Stomach (tissue), 19 donors: ENCODE measurements at places on chromosomes 16 and 17.

DNA sequence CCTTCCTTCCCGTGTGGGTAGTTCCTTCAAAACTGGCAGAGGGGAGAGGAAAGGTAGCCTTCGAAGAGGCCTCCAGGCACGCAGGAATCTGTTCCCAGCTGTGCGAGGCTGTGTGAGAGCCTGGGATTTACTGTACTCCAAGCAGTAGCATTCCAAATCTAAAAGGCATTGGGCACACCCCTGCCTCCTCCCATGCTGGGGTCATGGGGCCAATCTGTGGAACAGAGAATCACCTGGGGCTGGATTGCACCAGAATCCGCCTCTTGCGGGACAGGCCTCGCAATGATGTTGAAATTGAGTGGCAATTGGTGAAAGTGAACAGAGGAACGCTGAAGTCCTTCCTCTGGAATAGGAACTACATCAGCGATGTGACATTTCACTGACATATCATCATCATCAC is 72.5 kb upstream of the IRX3 start:
- DNase-seq, result no peak

DNA sequence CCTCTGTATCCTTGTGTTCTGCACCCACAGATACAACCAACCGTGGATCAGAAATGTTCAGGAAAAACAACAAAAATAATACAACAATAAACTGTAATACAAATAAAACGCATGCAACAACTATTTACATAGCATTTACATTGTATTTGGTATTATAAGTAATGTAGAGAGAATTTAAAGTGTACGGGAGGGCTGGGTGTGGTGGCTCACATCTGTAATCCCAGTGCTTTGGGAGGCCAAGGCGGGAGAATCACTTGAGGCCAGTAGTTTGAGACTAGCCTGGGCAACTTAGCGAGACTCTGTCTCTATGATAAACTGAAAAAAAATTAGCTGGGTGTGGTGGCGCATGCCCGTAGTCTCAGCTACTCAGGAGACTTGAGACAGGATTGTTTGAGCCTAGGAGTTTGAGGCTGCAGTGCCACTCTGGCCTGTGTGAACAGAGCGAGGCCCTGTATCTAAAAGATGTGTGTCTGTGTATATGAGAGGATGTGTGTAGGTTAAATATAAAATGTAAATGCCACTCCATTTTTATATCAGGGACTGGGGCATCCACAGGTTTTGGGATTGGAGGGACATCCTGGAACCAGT is 13.3 kb downstream of the SEC14L1 start:
- no peak for DNase-seq

GRCh38 chr17:37683454-37683984 is 40.3 kb upstream of the DDX52 start:
- DNase-seq, result no peak

DNA sequence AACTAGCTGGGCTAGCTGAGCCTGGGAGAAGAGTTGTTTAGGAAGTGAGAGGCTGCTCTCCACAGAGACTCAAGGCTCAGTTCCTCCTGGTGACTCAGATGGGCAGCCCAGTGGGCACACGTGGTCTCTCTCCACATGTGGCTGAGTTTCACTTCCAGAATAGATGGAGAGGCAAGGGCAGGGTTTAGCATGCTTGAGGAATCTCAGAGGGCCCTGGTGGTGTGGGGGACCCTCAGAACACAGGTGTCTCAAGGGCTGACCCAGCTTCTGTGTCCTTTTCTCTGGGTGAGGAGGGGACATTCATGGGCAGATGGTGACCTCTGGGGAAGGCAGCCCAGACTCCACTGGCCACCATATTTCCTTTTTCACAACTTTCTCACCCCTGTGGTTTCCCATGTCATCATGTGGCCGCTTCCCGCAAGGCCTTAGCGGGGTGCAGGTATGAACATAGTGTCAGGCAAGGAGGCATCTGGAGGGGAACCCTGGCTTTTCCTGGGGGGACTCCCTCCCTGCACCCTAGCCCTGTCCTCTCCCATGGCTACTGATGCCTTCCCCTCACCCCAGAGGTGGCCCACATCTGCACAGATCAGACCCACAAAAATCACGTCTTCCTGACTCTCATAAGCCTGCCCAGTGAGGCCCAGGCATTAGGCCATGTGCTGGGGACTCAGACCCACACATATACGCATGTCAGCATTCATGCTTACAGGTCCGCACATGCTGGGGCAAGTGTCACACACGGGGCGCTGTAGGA is 3.3 kb downstream of the GRN start:
- no peak for DNase-seq

- DNase-seq, result peak; percentile 78
Observed at GRCh38 chr17:82687375-82687861, 11.1 kb downstream of the RAB40B start.

DNA sequence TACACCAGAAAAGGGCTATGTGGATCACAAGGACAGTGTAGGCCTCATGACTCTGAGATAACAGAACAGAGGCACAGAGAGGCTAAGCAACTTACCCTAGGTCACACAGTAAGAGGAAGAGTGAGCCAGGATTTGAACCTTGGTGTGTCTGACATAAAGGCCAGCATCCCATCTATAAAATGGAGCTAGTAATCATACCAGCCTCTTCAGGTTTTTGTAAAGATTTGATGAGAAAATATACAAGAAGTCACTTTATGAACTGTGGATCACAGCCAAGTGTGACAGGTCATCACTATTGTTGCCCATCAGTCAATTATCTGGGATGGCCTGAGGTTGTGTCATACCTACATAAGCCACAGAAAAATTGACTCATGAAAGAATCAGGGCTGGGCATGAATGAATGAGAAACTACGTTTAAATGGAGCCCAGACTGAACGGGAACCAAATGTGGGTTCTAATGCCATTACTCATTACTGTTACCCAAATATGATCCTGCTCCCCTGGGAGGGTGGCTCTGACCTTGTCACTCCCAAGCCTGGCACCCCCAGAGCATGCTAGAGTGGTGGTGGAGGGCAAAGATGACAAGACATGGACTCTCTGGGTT is 21.0 kb downstream of the FBXO39 start:
- DNase-seq, result no peak

GRCh38 chr17:40953881-40954280 is 12.9 kb downstream of the KRT39 start:
- DNase-seq, result no peak

DNA sequence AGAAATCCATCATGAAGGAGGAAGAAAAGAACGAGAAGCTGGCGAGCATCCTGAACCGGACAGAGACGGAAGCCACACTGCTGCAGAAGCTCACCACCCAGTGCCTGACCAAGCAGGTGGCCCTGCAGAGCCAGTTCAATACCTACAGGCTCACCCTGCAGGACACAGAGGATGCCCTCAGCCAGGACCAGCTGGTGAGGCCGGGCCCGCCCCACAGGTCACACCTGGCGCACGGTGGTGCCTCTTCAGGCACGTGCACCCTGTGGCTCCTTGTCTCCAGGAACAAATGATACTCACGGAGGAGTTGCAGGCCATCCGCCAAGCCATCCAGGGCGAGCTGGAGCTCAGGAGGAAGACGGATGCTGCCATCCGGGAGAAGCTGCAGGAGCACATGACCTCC is 19.8 kb upstream of the GAA start:
- no peak for DNase-seq

DNA sequence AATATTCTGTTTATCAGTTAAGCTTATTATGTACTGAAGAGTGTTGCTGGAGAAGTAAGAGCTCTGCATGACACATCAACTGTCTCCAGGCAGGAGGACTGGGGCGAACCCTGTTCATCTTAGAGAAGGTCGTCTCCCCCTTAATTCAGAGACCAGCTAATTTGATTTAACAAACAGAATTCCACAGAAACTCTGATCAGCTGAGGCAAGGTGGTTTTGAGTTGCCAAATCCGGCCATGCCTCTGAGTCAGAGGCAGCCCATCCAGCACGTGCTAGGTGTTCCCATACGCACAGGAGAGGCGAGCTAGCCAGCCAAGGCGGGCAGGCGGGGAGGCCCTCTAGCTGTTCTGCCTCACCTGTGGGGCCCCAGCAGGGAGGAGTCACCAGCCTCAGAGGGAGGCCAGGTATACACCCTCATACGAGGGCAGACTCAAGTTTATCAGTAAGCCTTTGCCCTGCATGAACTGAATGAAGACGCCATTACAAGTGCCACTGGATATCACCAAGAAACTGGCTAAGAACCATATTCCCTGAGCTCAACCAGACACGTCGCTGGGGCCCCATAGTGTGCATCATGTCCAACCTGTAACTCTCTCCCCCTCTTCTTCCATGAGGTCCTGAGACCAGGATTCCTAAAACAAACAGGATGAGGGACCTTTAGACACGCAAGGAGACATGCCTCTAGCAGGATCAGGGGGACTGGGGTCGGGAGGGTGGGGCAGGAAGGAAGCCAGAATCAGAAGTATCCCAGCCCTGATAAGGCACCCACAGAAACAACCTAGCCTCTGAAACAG is 25.7 kb downstream of the STAT5A start:
- peak; percentile 84 for DNase-seq

- DNase-seq, result no peak
Observed at GRCh38 chr17:66537502-66537901, 235.1 kb downstream of the PRKCA start.

DNA sequence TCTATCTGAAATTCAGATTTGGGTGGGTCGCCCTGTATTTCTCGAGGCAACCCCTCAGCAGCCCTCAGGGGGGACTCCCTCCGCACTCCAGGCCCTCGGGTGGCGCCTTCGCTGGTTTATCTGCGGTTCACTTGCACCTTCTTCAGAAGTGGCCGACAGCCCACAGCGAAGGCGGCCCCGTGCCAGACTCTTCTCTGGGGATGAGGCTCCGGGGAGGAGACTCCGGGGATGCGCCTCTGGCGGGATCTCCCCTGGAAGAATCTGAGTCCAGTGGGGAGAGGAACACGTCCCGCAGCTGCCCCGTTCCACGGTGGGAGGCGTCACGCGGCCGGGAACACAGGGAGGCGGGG is 63.9 kb upstream of the DNAJA2 start:
- DNase-seq, result peak; percentile 51

GRCh38 chr16:58485184-58485887 is 14.6 kb upstream of the NDRG4 start:
- DNase-seq, result no peak

- no peak for DNase-seq
Observed at GRCh38 chr17:42684929-42685556, 2.7 kb downstream of the CNTNAP1 start.

- no peak for DNase-seq
Observed at GRCh38 chr17:28950752-28951427, 428 bp downstream of the PHF12 start.

GRCh38 chr17:73325527-73325842 is 13.7 kb upstream of the CDC42EP4 start:
- peak; percentile 67 for DNase-seq

DNA sequence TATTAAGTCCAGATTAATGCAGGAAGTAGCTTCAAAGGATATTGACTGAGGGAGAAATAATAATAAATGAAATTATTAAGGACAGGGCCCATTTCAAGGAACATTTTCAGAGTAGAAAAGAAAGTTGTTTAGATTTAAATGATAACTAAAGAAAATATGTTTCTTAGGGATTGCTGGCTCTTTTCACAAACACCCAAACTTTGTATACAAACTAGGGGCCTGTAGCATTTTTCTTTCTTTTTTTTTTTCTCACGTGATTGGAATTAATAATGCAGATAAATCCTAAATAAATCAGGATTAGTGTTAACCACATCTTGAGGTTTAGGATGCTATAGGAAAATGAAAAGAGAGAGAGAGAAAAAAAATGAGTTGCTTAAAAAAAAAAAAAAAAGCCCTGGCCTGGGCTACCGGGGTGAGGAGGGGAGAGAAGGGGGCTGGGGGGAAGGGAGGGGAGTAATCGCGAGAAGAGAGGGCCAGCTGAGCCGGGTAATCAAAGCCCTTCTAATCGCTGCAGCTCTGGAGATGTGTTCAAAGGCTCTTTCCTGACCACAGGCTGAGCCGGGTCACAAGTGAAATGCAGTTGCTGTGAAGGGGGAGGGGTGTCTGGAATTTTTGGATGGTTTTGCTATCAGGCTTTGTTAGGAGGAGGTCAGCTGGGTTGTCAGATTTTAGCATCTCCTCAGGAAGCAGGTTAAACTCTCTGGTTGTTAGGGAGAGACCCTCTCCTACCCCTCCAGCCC is 104.6 kb upstream of the ZFHX3 start:
- DNase-seq, result peak; percentile 32

DNA sequence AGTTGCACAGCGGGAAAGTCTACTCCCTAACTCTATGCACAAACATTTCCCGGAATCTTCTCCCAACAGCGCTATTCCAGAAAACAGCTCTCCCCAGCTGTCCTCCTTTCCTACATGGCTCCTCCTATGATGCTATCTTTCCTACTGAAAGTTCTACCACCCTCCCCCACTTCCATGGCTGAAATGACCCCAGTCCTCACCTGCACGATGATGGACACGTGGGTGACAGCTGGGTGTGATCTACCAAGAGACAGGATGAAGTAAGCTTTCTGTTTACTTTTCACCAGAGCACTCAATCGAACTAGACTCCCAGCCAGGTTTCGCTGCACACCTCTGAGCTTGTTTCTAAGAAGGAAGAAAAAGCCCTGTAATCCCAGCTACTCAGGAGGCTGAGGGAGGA is 10.7 kb downstream of the CTC1 start:
- DNase-seq, result no peak

DNA sequence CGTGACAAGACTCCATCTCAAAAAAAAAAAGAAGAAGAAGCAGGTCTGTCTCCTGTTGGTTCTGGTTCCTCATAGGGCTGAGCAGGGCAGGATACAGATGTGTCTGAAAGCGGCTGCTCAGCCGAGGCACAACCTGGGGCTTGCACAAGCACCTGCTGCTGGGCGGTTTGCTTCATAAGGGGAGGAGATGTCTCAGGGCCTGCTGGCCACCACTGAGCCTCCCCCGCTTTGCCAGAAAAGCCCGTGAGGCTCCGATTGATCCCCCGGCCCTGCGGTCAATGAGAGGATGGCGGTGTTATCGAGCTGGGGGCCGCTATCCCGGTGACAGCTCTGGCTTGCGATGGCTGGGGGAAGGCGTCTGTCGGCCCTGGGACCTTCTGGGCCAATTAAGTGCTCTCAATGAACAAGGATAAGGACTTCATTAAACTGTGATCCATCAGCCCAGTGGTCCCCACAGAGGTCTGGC is 162.0 kb downstream of the SDK2 start:
- no peak for DNase-seq

DNA sequence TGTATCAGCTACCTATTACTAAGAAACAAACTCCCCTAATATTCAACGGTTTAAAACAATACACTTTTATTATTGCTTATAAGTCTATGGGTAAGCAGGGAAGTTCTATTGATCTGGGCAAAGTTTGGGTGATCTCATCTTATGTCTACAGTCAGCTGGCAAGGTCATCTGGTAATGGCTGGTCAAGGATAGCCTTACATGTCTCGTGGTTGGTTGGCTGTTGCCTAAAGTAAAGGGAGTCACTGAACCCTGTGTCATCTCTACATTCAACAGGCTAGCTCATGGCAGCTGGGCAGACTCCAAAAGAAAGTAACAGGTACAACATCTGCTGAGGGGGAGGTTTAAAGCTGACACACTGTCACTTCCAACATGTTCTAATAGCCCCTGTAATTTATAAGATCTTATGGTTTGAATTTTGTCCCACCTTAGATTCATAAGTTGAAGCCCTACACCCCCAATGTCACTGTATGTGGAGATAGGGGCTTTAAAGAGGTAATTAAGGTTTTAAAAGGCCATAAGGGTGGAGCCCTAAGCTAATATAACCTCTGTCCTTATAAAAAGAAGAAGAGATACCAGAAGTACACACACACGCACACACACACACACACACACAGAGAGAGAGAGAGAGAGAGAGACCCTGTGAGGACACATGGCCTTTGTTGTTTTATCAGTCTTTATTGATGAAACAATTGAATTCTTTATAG is 419.1 kb downstream of the NPIPA8 start:
- no peak for DNase-seq
